KBM-7 (cell line): ENCODE measurements at places on chromosomes 3 and 15.

- no peak for DNase-seq
These were observed 35.7 kb downstream of the P3H2 start for GRCh38 chr3:190084983-190085382.

DNA sequence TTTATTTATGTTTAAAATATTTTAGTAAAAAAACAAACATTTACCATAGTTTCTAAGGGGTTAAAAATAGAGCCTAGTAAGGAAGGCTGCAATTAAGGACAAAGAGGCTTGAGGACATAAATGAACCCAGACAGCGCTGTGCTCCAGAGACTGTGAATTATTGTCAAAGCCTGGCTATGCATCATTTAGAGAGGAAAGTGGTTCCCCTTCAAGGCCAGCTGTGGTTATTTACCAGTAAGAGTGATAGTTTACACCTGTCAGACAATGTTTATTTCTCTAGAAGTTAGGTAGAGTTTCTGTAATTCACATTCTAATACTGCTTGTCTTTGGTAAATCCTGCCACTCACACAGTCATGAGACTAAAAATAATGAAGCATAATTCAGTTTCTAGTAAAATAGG lies 32.4 kb upstream of the PIK3R4 start:
- no peak for DNase-seq

GRCh38 chr3:127032296-127032990 lies 49.5 kb downstream of the PLXNA1 start:
- no peak for DNase-seq

DNA sequence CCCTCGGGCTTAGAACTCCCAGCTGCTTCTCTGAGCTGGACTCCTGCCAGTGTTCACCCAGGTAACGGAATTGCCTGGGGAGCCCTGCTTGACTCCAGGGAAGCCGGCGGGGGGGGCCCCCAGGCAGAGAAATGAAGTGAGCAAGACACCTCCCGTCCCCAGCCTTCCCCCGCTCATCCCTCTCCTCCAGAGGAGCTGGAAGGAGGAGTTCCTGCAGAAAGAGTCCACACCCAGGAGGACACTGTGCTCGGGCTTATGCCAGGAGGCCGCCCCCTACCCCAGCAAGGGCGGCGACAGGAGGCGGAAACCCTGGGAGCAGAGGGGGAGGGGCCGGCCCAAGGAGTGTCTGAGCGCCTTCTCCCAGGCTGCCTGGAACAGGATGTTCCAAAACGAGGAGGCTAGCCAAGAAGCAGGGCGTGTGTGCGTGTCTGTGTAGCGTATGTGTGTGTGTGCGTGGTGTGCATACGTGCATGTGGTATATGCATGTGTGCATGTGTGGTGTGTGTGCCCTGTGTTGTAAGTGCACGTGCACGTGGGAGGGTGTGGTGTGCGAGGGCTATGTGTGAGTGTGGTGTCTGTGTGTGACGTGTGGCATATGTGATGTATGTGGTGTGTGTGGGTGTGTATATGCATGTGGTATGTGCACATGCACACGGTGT lies 511.3 kb downstream of the SHQ1 start:
- DNase-seq, result peak; percentile 54

DNA sequence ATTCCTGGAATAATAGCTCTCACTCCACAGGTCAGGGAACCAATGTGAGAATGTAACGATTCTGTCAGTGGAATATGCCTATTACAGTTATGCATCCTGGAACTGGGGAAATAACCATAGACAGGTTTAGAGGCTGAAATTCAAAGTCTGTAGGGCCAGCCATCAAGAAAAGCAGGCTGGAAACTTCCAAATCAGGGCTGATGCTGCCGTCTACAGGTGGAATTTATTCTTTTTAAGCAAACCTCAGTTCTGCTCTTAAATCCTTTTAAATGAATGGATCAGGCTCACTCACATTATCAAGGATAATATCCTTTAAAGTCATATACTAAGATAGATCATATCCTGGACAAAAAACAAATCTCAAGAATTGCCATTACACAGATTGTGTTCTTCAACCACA lies 699.8 kb downstream of the NR2F2 start:
- DNase-seq, result no peak

DNA sequence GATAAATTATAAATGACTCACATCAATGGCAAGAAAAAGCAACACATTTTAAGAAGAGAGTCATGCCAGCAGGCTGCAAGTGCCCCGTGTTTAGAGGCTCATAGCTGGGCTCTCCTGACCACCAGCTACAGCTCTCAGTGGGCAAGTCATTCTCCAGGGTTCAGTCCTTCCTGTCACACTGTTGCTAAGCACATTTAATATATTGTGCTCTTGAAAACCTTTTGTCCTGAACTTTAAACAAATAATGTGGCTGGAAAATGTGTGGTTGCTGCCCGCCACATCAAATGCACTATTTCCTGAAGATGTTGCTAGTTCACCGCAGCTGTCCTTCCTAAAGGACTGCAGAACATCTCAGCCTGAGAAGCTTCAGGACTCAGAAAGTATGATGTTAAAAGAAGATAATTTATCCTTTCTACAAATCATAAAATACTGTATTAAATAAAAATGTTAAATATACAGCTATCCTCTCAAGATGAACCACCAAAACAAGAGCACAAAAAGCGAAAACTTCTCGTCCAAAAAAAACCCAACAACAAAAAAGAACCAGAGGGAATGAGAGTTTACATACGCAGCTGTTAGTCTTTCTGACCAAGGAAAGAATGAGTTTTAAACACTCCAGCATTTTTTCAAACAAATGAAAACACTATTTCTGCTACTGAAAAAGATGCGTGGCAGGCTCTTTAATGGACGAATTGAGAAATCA lies 951 bp downstream of the TARS3 start:
- DNase-seq, result peak; percentile 73

DNA sequence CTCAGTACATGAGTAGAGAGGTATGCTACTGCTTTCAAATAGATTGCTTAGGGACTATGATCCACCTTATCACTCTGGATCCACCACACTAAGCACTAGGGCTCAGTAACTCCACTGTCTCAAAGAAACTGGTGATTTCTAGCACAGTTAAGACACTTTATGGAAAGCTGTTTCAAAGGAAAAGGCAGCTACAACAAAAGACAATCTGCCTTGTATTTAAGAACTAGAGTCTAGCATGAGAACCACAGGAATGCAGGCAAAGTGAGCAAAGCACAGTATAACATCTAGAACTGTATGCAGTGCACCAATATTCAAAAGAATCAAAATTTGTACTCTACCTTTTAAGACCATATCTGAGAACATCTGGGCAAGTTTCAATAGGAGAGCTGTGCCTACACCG lies 17.9 kb downstream of the TFRC start:
- DNase-seq, result no peak

DNA sequence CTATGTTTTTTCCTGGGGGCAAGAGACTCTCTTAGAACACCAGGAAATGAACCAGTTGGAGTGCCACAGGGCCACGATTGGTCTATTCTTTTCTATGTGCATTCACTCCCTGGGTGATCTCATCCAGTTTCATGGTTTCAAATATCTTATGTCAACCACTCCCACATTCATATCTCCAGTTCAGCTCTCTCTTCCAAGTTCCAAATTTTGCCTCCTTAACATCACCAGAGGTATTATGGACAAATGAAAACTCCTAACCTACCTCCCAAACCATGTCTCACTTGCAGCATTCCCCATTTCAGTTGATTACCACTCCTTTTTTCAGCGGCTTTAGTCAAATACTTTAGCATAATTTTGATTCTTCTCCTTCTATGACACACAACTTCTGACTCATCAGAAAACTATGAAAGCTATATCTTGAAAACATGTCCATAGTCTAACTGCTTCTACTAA lies 203.1 kb upstream of the SEMA6D start:
- DNase-seq, result no peak

- no peak for DNase-seq
These were observed 11.7 kb upstream of the MRPS22 start for GRCh38 chr3:139332092-139332491.

DNA sequence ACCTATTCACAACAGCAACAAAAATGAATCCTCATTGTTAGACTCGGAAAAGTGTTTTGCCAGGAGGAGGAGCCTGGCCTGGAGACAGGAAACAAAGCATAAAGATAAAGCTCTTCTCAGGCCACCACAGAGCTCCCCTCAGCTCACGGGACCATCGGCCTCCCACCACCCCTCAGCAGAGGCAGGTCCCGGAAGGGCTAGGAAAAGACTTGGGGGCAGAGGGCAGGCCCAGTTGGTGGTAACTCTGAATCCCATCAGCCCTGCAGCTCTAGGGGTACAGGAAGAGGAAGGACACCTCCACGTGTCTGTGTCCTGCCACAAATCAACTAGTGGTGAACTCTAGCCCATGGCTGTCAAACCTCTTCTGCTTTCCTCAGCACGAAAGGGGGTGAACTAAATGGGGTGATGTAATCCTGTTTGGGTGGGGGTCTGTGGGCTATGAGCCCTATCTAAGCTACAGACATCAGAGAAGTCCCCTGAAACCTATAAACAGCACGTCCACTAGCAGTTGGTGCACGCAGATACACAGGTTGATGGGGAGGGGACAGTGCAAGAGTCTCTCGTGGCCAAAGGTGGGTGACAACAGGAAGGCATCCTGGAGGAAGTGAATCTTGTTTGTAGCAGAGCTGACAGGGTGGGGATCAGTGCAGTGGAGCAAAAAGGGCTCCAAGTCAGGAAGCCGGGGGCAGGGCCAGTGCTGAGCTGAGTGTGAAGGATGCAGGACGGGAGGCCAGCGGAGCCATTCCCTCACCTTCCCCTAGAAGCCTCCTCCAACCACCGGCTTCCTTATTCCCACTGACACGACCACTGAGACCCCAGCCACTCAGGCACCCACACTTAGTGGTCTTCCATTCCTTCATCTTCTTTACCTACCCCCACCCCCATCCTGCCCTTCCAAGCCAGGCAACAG lies 111.1 kb upstream of the HACD2 start:
- DNase-seq, result peak; percentile 82
